ENCODE measurements at places on chromosomes 1 and 21.

GRCh38 chr1:54260810-54261209, 60.8 kb downstream of the MRPL37 start:
- DNase-seq, result no peak

GRCh38 chr1:167186771-167187170, 33.9 kb upstream of the POU2F1 start:
- no peak for DNase-seq

GRCh38 chr1:119046785-119047438, 58.8 kb upstream of the TBX15 start:
- no peak for DNase-seq

GRCh38 chr1:177219554-177220458, 49.0 kb downstream of the BRINP2 start:
- DNase-seq, result no peak

DNA sequence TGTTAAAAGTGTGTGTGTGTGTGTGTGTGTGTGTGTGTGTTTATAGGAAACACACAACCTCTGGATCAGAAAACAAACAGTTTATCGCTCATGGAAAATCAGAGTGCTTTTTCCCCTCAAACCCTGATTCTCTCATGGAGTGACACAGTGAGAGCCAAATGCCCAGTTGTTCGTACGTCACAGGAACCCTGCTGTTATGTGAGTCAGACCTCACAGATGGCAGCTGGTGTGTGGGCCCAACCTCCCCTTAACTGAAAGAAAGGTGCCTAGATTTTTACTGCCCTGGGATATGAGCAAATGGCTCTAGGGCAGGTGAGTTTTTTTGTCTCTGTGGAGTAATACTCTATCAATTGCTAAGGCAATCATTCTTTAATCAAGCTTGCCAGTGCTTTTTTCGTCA, 1788.1 kb downstream of the BRINP3 start:
- DNase-seq, result no peak

DNA sequence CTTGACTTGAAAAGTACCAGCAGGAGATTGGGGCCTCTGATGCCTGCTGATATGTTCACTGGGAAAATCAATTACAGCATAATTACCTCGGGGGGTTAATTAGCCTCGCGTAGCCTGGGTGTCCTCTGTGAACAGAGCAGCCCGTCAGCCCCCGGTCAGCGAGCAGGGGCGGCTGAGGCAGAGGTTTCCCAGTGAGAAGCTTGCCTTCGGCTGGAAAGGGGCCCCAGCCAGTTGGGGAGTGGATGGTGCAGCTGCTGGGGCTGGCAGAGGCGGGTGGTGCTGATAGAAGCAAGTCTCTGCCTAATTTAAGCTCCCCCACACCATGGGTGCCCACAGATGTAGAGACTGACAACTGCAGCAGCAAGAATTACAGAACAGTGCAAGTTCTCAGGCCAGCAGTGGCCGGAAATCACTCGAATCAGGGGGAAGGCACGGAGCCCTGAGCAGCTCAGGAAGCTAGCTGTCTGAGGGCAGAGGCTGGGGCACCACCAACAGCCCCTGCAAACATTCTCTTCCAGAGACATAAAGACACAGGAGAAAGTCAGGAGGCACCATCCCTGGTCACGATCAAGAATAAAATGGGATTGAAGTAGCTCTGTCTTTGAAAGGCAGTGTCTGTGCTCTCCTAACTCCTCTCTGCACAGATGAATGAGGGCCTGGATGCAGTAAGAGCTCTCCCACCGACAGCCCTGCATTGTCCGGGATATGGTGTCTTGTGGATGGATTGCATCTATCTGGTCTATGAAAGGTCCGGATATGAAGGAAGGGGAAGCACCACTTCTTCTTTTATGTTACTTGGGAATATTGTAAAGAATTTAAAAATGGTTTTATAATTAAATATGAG, 166.5 kb upstream of the CD34 start:
- no peak for DNase-seq

DNA sequence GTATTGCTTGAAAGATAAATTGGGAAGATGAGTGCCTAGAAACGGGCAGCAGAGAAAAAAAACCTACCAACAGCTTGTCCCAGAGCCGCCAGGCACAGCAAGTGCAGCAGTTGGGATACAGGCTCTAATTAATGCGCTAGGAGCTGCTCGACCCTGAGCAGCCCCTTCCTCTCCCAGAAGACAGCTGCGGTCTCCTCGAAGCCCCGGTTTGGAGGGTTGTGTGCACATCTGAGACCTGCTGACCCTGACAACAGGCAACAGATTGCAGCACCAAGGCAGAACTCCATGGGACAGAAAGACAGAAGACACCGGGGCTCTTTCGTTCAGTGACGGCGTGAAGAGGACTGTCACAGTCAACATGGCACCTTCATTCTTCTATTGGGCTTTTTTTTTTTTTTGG, 101.4 kb downstream of the TSEN15 start:
- DNase-seq, result no peak

DNA sequence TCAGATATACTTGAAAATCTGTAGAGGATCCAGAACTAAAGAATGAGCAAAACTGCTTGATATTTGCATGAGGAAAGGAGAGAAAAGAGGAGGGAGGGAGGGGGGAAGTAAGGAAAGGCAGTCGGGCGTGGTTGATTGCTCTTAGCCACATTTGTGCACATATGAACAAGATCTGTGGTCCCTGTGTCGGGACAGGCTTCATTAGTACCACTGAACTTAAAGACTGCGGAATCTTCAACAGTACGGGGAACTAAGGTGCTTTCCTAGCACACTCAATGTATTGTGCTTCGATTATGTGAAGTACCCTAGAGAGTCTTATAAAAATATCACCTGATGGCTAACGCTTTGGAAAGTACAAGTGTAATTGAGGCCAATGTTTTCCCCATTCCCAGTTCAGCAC, 59.9 kb downstream of the ZBTB18 start:
- no peak for DNase-seq

GRCh38 chr1:19287436-19288185, 959 bp downstream of the AKR7A3 start:
- no peak for DNase-seq

- DNase-seq, result no peak
These were observed 9.7 kb downstream of the SFT2D2 start for GRCh38 chr1:168235548-168235885.

- no peak for DNase-seq
These were observed 60.9 kb downstream of the ABL2 start for GRCh38 chr1:179168536-179168935.

GRCh38 chr1:30898031-30898815, 10.3 kb downstream of the SDC3 start:
- no peak for DNase-seq

DNA sequence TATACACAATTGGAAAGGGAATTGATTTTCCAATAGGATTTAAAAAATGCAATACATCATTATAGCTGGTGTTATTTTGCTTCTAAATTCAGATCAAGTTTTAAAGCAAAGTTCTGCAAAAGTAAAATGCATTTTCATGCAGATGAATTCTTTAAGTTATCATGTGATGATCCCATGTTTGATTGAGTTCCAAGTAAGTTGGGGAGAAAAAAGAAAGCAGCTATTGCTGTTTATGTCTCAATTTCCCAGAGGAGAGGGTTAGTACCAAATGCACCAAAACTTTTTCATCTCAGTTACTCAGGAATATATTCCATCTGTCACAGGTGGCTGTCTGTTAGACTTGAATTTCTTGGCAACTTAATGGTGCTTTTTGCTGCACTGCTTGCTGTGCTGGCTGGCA, 29.7 kb downstream of the HSPA13 start:
- no peak for DNase-seq

- DNase-seq, result no peak
These were observed 15.5 kb downstream of the SLC2A1 start for GRCh38 chr1:42943166-42943565.

DNA sequence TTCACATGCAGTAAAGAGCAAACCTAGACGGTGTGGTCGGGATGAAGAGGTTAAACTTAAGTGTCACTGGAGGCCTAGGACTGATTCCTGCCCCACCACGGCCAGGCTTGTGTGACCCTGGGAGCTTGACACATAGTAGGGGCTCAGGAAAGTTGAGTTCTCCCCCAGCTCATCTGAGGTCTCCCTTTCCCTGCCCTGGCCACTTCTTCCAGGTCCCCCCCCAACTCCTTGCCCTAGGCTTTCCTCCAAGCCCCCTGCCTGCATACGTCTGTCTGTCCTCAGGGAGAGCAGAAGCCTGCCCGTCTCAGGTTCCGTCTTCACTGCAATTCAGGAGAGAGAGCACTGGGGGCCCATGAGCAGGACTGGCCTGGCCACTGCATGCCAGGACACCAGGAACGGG, 225.8 kb downstream of the PTPRU start:
- no peak for DNase-seq

- DNase-seq, result no peak
These were observed 43.4 kb downstream of the PTGS2 start for GRCh38 chr1:186636786-186637185.

GRCh38 chr1:38990386-38990737, 714 bp upstream of the AKIRIN1 start:
- DNase-seq, result no peak

DNA sequence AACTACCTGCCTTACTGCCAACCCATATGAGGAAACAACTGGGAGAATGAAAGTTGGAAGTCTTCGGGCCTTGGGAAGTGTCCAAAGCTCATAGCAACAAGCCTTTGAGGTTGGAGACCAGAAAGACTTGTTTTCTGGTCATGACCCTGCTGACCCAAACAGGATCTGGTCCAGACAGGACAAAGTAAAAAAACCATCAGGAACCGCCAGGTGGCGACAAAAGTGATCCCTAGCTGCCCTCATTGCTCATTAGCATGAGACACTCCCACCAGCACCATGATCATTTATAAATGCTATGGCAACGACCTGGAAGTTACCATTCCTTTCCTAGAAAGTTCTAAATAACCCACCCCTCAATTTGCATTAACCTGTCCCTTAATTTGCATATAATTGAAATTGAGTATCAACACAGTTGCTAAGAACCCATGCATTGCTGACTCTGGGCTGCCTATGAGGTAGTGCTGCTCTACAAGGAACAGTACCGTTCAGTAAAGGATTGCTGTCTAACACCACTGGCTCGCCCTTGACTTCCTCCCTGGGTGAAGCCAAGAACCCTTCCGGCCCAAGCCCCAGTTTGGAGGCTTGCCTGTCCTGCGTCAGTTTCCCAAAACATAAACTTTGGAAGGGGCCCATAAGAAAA, 89.0 kb downstream of the URB2 start:
- DNase-seq, result no peak

- DNase-seq, result no peak
These were observed 154.6 kb downstream of the SLC30A10 start for GRCh38 chr1:219773775-219774174.

DNA sequence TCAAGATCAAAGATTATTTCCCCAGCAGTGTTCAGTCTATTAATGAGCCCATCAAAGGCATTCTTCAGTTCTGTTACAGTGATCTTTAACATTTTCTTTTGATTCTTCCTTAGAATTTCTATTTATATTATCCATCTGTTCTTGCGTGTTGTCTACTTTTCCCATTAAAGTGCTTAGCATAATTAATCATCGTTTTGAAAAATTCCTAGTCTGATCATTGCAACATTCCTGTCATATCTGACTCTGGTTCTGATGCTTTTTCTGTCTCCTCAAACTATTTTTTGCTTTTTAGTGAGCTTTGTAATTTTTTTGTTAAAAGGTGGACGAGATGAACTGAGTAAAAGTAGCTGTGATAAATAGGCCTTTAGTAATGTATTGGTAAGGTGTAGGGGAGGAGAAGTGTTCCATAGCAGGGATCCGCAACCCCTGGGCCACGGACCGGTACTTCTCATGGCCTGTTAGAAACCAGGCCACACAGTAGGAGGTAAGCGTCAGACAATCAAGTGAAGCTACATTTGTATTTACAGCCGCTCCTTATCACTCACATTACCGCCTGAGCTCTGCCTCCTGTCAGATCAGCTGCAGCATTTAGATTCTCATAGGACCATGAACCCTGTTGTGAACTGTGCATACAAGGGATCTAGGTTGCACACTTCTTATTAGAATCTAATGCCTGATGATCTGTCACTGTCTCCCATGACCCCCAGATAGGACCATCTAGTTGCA, 163.3 kb downstream of the PIK3R3 start:
- DNase-seq, result no peak

- no peak for DNase-seq
These were observed at the start of gene SAMD13 for GRCh38 chr1:84301004-84301784. Gene SAMD13 (plus strand): TSS chr1:84301708. CDS start chr1:84303235, 1,527 bp downstream.

DNA sequence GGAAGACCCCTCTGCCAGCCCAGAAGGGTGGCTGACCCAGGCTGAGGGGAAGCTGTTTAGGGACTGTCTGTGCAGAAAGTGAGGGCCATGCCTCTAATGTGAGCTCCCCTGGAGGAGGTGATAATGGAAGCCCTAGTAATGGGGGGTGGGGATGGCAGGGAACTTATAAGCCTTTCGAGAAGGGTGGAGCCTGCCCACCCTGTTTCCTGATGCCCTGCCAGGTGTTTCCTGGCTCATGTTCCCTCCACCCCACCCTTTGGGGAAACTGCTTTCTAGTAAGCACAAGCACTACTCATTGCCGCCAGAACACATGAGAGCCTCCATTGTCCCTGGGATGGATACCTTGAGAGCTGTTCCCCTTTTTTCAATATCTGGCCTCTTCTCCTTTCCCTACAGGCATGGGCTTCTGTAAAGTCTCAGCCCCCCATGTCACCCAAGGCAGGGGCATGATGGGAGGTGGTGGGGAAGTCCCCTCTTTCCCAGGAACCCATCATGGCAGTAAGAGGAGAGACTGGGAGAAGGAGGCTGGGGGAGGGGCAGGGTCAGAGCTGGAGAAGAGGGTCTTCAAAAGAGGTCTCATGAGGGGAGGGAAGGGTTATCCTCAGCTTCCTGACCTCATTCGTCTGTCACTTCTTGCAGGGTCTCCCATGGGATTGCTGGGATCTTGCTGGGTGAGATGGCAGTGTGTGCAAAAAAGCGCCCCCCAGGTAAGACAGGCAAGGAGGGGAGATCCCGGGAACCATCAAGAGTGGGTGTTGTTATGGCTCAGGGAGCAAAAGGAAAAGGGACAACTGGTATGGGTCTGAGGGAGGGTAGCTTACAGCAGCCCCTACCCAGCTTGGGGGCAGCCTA, 2.4 kb downstream of the ATP8B2 start:
- no peak for DNase-seq

DNA sequence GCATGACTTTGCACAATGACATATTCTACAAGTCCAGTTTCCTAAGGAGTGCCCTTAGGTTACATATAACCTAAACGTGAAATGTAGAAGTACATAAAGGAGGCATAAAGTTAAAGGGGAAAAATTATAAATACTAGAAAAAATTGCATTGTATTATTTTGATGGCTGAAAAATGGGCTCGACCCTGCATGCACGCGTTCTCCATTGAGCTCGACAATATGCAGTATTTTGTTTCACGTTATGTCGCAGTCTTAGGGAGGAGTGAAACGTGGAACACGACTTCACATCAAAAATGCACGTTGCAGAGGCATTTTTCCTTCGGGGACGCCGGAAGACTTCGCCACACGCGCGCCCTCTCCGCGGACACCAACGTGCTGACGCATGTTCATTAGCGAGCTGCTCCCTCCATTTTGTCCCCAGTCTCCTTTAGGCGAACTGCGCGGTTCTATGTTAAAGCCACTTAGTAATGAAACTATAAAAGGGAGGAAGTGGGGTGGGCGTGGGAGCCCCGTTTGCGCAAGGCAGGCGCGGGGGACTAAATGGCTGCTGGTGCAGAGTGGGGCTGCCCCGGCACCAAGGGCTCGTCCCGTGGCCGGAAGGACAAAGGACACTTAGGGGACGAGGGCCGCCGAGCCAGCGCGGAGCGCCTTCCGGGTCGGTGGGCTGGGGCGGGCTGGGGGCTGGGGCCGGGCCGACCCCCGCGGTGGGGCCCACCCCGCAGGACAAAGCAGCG, 749 bp upstream of the COX20 start:
- DNase-seq, result peak; percentile 74
